ENCODE measurements at places on chromosomes 12 and 14. TPM values are rescaled to one million over a fixed set of nuclear protein-coding genes. Genes with fewer than 3 reads are reported as not detected.

The NOXRED1 gene
- total RNA-seq, result 1.2 TPM

The CLMN gene
- 19.8 TPM for total RNA-seq

The SPATA7 gene
- 14.9 TPM for total RNA-seq

The FBXL14 gene
- total RNA-seq, result 21.4 TPM

Data from spleen (tissue), 13 donors.